ENCODE measurements at places on chromosomes 5 and 9. TPM values are rescaled to one million over a fixed set of nuclear protein-coding genes. Genes with fewer than 3 reads are reported as not detected.

GRCh38 chr9:70802758-70803436, 318.5 kb downstream of the TRPM3 start:
- DNase-seq, result no peak

- no peak for DNase-seq
Measured at GRCh38 chr9:92685022-92685421, 15.1 kb upstream of the IPPK start.

Gene DRD1
- total RNA-seq, result not detected

- DNase-seq, result no peak
Measured at GRCh38 chr5:123000731-123001130, 35.8 kb downstream of the PPIC start.

Gene OR1Q1
- total RNA-seq, result not detected

DNA sequence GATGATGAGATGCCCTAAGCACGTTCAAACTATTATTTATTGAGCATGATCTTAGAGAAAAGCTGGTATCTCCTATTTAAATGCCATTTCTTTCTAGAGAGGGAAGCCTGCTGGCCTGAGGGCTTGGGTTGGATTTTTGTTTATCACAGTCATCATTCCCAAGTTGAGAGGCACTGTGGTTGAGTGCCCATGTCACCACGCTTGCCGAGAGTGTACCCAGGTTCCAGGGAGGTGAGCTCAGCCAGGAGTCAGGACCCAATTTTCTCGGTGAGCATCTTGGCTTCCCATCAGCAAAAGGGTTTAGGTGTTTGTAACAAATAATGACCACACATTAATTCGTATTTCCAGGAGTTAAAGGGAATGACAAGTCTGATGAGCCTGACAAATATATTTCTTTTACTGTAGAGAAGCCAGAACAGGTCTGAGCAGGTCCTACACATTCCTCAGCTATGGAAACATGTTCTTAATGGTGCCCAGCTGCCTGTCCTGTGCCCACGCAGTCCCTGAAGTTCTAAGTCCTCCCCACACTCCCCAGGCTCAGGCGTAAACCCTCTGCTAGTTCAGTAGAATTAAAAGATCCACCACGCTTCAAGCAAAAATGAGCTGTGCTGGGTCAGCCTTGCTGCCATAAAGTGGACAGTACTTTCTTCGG, 258.9 kb upstream of the IRX2 start:
- DNase-seq, result no peak

All from Right ventricle myocardium superior (tissue), 1 donor.